ENCODE measurements at places on chromosomes 3 and 15. TPM values are rescaled to one million over a fixed set of nuclear protein-coding genes. Genes with fewer than 3 reads are reported as not detected.

The CCR8 gene
- total RNA-seq: 0.55 TPM

The AZI2 gene
- total RNA-seq: 52.0 TPM

The GP5 gene
- total RNA-seq: 1.4 TPM

The NCK1 gene
- total RNA-seq: 36.3 TPM

DNA sequence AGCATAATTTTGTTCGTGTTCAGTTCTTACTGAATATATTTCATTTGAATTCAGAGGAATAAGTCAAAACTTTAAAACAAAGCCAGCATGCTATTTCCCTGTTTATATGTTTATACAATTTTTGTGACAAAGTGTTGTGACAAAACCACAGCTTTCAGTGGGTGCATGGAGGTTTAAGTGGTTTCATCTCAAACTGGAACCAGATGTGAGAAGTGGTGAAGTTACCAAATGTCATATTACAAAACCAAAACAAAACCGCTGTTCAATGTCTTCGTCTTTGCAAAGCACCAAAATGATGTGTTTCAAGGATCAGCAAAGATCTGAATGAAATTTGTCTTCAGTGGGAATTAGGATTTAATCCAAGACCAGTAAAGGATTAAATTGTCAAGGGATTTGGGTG, 59.3 kb upstream of the OSTN start:
- no peak for DNase-seq

DNA sequence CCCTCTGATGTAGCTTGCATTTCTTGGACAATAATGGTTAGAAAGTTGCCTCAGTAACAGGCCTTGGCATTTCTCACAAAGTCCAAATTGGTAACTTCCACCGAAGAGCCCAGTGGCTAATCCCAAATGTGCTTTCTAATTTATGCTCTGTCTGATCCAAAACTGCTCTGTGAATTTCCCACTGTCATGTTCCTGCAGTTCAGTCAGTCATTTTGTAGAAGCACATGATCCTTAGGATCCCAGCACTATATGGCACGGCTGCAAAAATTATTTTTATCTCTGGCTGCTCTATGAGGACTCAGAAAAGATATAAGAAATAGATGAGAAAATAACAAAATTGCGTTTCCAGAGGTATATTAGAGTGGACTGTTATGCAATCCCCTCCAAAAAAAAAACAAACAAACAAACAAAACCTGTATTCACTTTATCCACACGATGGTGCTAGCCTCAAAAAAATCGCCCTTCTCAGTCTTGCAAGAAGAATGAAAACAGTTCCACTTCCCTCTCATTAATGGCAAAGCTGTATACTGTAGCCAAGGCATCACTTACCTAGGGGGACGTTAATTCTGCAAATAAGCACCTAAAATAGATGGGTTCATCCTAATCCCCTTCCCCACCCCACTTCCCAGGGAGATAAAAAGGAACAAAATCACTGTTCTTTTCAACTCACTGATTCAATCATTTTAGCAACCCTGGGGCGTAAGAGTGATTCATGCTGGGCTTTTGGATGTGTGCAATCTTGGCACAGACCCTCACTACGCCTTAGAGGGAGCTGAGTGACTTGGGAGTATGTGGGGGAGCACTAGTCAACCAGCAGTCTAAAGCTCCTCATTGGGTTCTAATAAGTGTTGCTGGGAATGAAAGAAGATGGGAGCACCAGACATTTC, 61.3 kb downstream of the TMCO5A start:
- DNase-seq: peak; percentile 33

- DNase-seq: no peak
Observed at GRCh38 chr3:64459711-64460110, 228.1 kb downstream of the ADAMTS9 start.

GRCh38 chr3:38853011-38853410, 37.0 kb upstream of the SCN10A start:
- no peak for DNase-seq

GRCh38 chr3:194893121-194893987, 207.7 kb downstream of the FAM43A start:
- no peak for DNase-seq

DNA sequence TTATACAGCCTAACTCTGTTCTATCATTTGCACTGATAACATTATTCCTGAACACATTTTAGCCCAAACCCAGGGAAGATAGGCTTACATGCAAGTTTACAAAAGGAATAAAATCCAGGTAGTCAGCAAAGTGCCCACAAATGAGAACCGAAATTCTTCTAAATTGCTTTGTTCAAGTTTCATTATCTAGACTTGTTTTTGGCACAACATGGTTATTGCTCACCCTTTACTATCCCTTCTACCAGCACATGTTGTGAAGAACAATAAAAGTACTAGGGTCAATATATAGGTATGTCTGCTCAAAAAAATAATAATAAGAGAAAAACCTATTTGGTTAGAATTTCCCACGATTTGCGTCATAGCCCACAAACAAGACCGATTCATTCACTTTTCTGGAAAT, 430.5 kb downstream of the FGF12 start:
- no peak for DNase-seq

DNA sequence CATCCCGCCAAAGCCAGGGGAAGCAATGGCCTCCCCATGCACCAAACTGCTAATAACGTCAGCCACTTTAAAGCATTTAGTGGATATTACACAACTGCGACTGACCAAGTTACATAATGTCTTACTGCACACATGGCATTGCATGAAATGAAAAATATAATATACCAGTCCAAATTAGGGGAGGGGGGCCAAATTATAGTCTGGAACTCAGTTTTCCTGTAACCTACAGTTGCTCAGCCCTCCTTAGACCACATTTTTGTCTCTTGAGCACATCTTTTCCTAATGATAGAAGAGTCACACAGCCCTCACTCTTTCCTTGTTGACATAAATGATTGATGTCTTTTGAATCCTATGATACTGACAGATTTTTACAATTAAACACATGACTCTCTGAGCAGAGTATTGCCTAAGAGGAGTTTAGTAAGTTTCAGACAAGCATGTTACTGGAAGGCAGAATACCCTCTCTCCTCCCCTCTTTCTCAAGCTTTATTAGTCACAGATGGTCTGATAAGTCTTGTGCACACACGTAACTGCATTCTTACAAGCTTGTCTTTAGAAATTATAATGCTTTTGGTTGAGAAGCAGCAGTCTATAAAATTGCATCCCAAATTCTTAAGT, 1.1 kb upstream of the PLD1 start:
- no peak for DNase-seq

DNA sequence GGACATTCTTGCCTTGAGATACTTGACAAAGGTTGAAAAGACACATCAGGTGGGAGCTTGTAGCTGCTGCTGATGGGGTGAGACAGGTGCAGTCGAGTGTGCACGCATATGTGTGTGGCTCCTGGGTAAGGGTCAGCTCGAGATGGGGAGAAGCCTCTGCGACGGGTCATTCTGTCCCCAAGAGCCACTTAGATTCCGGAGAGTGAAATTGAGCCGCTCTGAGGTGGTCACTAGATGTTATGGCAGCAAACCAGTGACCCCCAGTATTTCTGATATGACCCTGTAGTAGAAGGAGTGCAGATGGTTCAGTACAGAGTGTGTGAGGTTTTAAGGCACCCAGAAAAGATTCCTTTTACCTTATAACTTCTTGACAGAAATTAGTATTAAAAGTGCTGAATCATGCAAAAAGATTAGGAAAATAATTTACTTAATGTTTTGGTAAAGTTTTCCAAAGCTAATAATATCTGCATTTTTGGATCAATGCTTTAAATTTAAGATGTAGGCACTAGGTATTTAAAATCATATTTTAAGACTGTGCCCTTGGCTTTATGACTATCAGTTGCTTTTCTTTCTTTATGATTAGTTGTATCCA, 241.9 kb upstream of the TOPAZ1 start:
- DNase-seq: no peak

- no peak for DNase-seq
Observed at GRCh38 chr3:190512666-190513065, 1.2 kb upstream of the IL1RAP start.

DNA sequence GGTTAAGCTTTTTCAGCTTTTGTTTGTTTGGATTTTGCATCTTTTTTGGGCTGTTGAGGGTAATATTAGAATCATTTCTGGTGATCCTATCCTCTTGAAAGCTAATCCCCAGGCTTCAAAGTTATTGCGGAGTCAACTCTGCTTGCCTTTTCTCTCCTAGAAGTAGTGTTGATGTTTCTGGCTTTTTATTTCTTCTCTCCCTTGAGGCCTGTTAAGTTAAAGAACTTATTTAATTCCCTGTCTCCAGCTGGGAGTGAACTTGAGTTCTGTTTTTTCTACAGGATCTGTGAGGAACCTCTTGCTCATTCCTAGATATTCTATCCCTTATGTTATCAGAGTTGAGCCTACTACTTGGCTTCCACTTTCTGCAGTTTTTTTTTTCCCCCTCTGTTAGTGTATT, 34.1 kb upstream of the CACNA1D start:
- DNase-seq: no peak

DNA sequence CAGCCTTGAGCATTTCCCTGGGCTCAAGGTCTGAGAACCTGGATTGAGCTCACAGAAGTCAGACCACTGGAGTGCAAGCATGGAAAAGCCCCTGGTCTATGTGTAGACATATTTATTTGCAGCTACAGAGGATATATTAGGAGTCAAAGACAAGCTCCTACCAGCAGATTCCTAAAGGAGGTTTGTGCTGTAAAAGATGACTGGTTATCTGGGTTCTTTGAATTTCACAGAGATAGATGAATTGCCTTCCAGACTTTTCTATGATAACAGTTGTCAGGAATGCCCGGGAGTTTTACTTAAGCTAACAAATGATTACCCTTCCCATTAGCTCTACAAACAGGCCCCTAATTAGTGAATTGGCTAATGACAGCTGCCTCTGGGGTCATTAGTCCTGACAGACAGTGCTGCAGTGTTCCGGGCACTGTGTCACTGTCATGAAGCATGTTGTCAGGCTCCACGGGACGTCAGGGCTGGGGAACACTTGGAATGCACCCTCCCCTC, 48.8 kb upstream of the PLXNA1 start:
- no peak for DNase-seq

- no peak for DNase-seq
Observed at GRCh38 chr3:193129607-193130006, 111.4 kb upstream of the PLAAT1 start.

- no peak for DNase-seq
Observed at GRCh38 chr3:34859746-34860145, 779.6 kb upstream of the ARPP21 start.

GRCh38 chr3:176041812-176042211, 1155.5 kb downstream of the TBL1XR1 start:
- no peak for DNase-seq

DNA sequence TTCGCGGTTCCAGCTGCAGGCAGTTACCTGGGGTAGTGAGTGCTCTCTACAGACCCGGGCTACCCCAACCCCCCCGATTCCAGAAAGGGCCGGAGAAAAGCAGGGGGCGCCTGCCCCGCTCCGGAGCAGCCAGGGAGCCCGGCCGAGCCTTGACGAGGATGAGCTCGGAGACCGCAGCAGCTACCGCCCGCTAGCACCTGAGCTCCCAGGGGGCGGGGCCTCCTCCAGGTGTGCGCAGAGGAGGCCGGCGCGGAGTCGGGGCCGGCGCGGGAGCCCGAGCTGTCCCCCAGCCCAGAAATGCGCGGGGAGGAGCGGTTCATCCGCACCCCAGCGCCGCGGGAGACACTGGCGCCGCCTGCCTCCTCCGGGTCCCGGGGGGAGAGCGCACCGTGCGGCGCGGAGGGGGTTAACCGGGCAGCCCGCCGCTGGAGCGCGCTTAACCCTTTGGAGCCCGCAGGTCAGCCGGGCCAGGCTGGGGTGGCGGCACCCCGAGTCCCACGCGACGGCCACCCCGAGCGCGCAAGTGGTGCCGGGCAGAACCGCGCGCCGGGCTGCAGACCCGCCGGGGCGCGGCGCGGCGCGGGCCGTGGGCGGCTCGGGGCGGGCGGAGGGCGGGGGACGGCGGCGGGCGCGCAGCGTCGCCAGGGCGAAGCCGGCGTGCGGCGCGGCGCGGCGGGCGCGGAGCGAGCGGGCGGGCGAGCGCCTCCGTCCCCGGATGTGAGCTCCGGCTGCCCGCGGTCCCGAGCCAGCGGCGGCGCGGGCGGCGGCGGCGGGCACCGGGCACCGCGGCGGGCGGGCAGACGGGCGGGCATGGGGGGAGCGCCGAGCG, at the start of gene CACNA1D:
Gene CACNA1D (plus strand): TSS at position 649 of the 829 bp plus-strand sequence. CDS start 556 bp downstream, outside the sequence.
- DNase-seq: no peak
